ENCODE measurements at places on chromosomes 13 and 19.
A peak's percentile ranks its signal among the peaks of the same experiment; 100 is the strongest.

DNA sequence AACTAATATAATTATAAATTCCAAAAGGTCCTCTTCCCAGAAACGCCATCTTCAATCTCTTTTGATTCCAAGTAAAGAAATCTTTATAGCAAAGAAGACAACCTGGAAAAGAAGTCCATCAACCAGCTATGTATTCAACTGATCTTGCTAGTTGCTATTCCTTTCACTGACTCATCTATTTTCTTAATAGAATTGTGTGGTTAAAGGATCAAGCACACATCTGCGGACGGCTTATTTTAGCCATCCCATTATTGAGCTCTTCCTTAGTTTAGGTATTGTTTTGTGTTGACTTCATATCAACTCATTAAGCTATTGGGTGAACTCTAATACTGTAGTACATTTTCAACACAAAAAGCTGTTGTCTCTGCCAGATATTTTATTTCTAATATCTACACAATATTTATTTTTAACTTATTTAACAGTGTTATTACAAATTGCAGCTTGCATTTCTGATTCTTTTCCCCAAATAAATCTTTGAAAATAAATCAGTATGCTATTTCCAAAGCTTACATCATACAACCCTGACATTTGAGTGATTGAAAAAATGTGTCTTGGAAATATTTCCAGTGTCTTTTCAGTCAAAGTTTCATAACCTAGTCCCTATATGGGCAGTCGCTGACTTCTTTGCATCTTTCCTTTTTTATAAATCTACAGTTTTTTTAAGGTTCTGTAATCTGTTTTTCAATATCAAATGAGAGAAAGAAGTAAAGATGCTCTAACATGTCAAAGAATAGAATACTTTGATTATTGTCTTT, 158.8 kb upstream of the SPRY2 start:
- DNase-seq: no peak

DNA sequence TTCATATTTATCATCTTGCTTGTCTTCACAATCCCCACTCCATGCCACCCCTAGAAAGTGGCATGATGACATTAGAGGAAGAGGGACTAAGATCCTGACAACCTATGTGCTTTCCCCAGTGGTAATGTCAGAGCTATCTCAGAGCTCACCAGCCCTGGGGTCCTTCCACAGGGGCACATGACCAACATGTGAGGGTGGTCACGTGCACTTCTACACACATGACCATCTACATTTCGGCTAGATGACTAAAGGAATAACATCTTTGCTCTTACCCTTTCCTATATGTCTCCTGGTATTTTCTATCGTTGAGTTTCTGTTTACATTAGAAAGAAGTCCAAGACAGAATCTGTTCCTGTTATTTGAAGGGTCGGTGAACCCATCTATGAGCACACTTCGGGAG, 46.2 kb downstream of the RFXAP start:
- DNase-seq: no peak

DNA sequence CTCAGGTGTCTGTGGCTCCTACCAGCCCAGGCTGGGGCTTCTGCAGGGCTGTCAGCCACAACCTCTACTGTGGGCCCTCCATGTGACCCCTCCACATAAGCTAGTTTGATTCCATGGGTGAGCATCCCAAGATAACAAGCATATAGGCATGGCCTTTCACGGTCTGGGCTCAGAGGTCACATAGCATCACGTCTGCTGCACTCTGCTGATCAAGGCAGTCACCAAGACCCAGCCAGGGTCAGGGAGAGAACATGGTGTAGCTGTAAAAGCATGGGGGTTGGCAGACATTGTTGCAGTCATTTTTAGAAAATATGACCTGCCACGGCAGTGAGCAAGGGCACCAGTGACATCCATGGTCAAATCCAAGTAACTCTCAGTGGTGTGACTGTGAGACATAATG, 698.8 kb downstream of the UQCRFS1 start:
- no peak for DNase-seq

DNA sequence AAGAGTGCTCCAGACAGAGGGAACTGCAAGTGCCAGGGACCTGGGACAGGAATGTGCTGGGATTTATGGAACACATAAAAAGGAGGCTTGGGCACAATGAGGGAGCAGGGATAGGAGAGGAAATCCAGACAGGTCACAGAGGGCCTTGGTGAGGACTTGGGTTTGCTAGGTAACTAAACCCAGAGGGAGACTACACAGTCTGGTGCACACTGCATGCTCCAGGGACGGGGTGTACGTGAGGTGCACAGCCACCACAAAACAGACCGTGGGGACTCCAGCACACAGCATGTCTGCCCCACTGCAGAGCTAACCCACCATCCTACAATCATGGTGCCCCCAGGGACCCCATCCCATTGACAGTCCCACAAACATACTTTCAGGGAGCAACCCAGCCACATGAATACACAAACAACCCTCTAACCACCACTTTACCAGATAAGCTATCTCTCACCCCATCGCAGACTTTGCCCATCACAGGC, 5.5 kb upstream of the ZFP36 start:
- DNase-seq: no peak

DNA sequence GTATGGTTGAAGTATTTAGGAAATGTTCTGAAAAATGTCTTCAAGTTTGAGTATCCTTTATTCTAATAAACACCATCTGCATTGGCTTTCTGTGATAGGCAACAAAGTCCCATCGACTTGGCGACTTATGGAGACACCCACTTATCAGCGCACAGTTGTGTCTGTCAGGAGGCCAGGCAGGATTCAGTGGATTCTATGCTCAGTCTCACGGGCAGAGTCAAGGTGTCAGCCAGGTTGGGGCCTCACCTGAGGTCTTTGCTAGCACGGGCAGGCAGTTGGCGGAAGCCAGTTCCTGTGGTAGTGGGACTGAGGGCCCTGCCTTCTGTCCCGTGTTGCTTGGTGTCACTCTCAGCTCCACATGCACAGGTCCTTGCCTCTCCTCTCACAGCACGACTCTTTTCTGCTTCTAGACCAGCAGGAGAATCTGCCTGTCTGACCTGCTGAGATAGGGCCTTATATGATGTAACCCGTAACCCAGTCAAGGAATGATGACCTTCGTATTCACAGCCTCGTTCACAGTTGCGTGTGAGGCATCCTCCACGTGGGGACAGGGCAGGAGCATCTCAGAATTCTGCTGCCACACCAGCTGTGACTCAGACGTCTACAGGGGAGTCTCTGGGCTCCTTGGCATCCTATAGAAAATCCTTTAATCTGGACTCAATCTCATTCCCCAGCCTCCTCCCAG, 10.0 kb downstream of the CUL4A start:
- DNase-seq: no peak

DNA sequence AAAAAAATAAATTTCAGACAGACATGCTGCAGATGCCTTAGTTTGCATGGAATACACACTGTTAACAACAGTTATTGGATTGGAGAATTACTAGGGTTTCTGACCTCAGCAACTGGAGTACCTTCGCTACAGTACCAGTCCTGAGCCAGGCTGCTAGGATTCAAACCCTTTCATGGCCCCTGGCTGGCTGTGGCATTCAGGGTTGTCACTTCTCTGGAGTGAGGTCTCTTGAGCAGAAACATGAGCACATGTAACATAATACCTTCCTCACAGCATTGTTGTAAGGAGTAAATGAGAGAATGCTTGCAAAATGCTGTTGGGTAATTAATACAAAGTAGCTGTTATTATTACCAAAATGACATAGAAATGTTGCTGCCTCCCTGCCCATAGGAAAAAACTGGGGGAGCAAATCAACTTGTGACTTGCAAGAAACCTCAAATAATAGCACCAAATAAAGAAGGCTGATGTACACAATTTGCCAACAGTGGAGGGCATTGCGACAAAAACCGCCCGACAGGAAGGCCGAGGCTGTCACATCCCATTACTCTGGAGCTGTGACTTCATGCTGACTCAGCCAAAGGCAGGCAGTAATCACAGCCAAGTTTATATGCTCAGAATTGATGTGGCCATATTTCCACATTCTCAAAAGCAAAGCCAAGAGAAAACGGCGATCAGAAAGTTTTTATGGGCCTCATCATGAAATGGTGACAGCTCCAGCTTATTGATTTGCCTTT, 100.4 kb downstream of the RFC3 start:
- no peak for DNase-seq

DNA sequence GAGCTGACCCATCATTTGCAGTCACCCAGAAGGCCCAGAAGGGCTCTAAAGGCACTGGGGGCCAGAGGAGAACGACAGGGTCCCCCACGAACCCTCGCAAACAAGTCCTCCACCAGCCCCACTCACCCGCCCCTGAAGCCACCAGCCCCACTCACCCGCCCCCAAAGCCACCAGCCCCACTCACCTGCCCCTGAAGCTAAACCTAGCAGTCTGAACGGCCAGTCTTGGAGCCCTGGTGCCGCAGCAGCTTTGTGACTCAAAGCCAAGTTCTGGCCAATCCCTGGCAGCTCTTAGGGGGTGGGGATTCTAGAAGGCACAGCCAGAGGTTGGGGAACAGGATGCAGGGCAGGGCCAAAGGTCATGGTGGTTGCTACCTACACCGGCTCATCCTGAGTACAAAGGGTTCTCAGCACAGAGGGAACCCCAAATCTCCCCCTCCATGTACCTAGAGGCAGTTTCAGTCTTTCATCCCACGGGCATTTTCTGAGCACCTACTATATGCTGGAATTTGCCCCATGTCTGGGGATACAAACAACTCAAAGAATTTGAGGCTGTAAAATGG, at the start of gene IQCN:
Gene IQCN, minus strand, starts transcription at position 234 of the 562 bp plus-strand sequence. CDS start 4,974 bp downstream, outside the sequence.
- DNase-seq: no peak

DNA sequence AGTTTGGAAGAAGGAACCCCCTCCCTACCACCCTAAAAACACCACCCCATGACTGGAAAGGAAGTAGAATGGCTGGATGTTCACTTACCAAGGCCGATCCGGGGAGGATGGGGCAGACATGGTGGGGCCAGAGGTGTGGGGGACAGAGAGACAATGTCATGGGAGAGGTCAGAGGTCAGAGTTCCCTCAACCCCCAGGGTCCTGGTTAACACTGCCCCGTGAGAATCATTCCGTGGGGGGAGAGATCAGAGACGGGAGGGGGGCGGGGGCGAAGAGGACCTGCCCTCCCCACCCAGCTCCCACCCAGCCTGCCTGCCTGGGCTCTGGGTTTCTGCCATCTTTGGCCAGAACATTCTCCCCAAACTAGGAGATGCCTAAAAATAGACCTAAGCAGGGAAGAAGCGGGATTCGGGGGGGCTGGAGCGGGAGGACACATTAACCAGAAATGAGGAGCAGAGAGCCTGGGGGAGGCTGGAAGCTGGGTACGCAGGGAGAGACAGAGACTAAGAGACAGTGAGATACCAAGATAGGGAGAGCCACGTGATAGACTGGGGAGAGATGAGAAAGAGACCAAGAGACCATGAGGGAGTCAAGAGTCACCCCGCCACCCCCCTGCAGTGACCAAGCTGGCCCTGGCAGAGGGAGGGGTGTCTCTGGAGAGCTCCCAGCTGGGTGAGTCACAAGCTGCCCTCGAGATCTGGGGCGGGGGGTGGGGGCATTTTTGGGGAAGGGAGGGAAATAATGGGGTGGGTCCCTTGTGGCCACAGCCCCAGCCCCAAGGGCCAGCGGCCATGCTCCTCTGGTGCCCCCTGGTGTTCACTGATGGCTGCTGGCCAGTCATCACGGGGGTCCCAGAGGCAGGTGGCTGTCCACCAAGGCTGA, 6.1 kb upstream of the KANK2 start:
- DNase-seq: peak; percentile 56

- no peak for DNase-seq
Measured at GRCh38 chr13:105200181-105200580, 1335.3 kb downstream of the EFNB2 start.

DNA sequence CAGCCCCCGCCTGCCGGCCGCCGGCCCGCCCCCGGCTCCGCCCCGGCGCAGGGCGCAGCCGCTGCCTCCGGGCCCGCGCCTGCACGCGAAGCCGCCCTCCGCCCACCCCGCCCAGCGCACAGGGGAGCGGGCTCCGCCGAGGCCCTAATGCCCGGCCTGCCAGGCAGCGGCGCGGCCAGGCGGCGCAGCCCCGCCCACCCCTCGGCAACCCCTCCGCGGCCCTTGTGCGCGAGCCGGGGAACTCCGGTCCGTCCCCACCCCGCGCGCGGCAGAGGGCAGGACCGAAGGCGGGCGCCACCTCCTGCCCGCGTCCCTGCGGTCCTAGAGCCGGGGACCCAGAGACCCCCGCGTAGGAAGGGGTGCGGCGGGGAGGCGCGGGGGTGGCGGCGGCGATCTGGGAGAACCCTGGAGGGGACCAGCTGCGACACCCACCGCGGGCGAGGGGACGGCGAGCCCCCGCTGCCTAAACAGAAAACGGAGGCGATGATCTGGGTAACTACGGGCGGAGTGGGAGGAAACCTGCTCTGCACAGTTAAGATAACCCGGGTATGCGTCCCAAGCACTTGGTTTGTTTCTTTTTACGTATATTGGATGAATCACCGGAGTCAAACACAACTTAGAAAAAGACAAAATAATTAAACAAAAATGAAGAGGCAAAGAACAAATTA, 350 bp upstream of the USP12 start:
- DNase-seq: peak; percentile 92

- DNase-seq: no peak
Measured at GRCh38 chr19:36707134-36707533, 19.7 kb downstream of the ZNF567 start.

- peak; percentile 72 for DNase-seq
Measured at GRCh38 chr13:22278336-22278929, 607.6 kb downstream of the FGF9 start.

DNA sequence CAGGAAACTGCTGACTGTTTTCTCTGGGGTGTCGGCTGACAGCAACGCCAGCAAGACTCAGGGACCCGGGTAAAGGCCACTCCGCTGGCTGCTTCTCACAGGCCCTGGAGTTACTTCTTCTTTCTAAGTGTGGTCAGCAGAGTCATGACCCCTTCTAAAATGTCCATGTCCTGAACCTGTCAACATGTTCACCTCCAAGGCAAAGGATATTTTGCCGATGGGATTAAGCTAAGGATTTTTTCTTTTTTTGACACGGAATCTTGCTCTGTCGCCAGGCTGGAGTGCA, 7.9 kb downstream of the PEX11G start:
- no peak for DNase-seq

GRCh38 chr19:3480383-3481091, at the start of gene SMIM24:
TSS of gene SMIM24 (minus strand) at chr19:3480525. CDS start at chr19:3480463, 62 bp downstream.
- DNase-seq: no peak

DNA sequence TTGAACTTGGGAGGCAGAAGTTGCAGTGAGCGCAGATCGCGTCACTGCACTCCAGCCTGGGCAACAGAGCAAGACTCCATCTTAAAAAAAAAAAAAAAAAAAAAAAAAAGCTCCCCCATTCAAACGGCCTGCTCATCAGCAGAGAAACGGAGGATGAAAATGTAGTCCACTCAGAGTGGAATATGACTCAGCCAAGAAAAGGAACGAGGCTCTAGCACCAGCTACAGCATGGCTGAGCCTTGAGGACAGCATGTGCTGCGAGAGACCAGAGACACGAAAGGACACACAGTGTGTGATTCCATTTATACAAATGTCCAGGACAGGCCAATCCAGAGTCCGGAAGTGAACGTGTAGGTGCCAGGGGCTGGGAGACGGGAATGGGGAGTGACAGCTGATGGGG, 18.1 kb upstream of the MIER2 start:
- no peak for DNase-seq

DNA sequence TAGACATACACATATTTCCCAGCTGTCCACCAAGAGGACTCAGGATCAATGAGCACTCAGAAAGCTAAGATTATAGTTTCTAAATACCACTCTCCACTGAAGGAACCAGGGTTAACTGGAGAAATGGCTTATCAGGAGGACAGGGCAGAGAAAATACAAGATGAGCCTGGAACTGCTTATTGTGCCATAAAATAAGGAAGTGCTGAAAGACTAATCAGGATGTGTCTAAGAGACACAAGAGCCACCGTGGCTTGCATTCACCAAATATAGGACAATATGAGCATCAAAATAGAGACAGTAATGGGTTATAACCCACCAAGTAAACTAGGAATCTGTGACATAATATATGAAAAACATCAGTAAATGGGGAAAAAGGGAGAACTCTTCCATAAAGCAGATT, 32.8 kb downstream of the KLF12 start:
- DNase-seq: no peak

All from activated T-cell treated with anti-CD3 and anti-CD28 coated beads, Interleukin-2, amount 50 U/mL, for 24 hours (primary cell).